Stimulated activated CD4-positive, alpha-beta T cell treated with anti-CD3 and anti-CD28 coated beads, Interleukin-1b, Interleukin-23, amount 100 ng/mL, for 1 hour (primary cell): ENCODE measurements at places on chromosomes 12 and 14.

GRCh38 chr14:106207316-106207715 is 680.9 kb downstream of the TMEM121 start:
- no peak for DNase-seq

GRCh38 chr12:39573971-39574370 is 45.6 kb downstream of the ABCD2 start:
- DNase-seq: no peak

- DNase-seq: peak; percentile 70
These were observed 21.2 kb downstream of the PRPF40B start for GRCh38 chr12:49644620-49644994.

DNA sequence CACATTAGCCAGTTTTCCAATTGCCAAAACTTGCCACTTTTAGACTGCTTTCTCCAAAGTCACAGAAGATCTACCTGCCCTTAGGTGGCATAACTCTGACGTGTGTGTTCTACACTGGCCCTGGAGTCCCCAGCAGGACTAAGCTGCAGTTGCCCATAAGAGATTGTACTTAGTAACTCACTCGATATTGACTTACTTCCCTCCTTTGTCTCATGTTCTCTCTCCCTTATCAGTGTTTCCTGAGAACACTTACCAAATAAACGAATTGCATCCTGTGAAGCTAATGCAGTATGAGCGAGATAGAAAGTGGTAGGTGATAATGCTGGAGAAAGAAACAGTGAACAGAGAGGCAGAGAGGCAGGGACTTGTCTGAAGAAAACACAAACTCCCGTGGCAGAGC is 117.2 kb downstream of the NUAK1 start:
- DNase-seq: no peak

DNA sequence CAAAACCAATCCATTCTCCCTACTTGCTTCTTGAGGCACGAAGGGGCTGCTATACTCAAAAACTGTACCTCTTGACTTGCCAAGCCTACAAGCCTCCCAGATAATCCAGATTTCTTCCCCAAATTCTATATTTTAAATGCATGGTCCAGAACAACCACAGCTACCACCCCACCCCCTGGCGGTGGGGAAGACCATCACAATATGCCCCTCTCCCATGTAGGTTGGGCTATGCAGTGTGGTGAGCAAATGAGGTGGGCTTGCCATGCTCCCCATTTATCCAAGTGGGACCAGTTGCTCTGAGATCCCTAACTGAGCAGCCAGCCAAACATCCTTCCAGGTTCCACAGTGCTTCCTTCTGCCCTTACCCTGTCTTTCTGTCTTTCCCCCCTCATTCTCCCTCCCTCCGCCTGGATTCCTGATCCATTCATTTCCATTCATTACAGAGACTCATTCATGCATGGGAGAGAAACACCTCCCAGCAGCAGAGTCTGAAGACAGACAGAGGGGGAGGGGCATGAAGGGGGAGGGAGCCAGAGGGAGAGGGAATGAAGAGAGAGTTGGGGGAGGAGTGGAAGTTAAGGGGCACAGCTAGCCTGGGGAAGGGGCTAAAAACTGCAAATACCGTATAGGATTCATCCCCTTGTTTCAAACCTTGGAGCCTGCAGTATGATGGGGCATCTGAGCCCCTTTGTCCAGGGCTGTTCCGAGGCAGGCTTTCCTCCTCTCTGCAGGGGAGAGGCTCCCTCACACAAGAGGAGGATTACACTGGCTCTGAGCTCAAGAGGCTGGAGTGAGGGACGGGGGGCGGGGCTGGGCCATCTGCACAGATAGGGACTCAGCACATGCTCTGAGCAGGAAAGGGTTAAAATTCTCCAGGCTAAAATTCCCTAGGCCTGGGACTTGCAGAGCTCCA is 4.4 kb downstream of the ZNF219 start:
- no peak for DNase-seq

GRCh38 chr14:100525615-100526014 is 61.6 kb downstream of the BEGAIN start:
- no peak for DNase-seq

GRCh38 chr14:34097644-34098043 is 146.8 kb upstream of the EGLN3 start:
- no peak for DNase-seq

DNA sequence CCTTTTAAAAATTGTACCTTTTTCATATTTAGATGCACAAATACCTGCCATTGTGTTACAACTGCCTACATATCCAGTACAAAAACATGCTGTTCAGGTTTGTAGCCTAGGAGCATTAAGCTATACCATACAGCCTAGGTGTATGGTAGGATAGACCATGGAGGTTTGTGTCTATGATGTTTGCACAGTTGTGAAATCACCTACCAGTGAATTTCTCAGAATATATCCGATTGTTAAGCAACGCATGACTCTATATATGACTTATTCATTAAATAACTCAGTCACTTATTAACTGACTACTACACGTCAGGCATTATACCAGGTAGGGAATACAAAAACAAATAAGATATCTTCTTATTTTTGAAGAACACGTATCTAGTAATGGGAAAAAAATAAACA is 26.2 kb upstream of the ETNK1 start:
- DNase-seq: no peak

- no peak for DNase-seq
These were observed 216.8 kb downstream of the TTC8 start for GRCh38 chr14:89041257-89041582.

GRCh38 chr12:47736877-47737676 is 11.8 kb upstream of the ENDOU start:
- DNase-seq: no peak

- no peak for DNase-seq
These were observed 28.8 kb downstream of the PROX2 start for GRCh38 chr14:74846968-74847665.

DNA sequence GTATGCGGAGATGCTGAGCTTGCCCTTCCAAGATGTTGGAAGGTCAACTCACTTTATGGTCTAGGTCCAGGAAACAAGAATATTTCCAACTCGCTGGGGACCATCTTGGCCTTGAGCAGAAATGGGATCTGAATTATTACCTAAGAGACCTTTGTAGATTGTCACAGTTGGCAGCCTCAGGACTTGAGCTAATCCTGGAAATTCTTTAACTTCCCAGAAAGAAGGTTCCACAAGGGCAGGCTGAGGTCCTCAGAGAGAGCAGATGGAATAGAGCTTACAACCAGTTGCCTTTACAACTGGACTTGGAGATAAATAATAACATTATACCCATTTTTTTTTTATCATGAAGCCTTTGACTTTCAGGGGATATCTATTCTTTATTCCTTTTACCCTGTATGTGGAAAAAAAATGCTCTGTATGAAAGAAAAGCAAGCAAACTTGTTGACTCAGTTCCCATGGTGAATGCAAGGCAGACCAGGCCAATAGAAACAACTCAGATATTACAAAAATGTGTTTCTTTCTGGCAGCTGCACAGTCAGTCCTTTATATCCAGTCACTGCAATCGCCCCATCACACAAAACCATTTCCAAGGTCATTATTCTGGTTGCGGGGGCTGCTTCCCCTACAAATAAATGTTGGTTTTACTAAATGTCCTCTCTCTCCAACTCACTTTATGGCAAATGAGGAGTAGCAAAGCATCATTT is 401.4 kb downstream of the ZFP36L1 start:
- no peak for DNase-seq

DNA sequence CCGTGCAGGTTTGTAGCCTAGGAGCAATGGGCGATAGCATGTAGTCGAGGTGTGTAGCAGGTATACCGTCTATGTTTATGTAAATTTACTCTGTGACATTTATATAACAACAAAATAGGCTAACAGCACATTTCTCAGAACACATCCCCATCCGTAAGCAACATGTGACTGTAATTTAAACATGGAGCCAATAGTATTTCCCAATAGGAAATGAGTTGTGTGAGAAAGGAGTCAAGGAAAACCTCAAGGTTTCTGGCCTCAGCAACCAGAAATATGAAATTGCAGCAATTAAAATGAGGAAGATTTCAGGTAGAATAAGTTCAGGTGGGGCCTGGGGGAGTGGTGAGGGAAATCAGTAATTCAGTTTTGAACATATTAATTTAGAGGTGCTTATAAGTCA is 136.0 kb downstream of the MSRB3 start:
- no peak for DNase-seq

GRCh38 chr14:22492622-22493542 is 96.1 kb downstream of the DAD1 start:
- no peak for DNase-seq
